ENCODE measurements at places on chromosomes 16 and 17. TPM values are rescaled to one million over a fixed set of nuclear protein-coding genes. Genes with fewer than 3 reads are reported as not detected.

KIFC3 gene
- polyA plus RNA-seq, result 94.5 TPM

UMOD gene
- not detected for polyA plus RNA-seq

ASIC2 gene
- not detected for polyA plus RNA-seq

COQ9 gene
- 42.5 TPM for polyA plus RNA-seq

ATP2A1 gene
- polyA plus RNA-seq, result 0.35 TPM

AANAT gene
- polyA plus RNA-seq, result 0.10 TPM

TUBB3 gene
- polyA plus RNA-seq, result 1.3 TPM

HOXB3 gene
- 1.9 TPM for polyA plus RNA-seq

CHST5 gene
- polyA plus RNA-seq, result 0.24 TPM

TOX3 gene
- polyA plus RNA-seq, result 1.6 TPM

Data from lung (tissue), 17 donors.